ENCODE measurements at places on chromosomes 12 and 14. TPM values are rescaled to one million over a fixed set of nuclear protein-coding genes. Genes with fewer than 3 reads are reported as not detected.
A peak's percentile ranks its signal among the peaks of the same experiment; 100 is the strongest.

SMOC1 gene
- 37.0 TPM for total RNA-seq

DNA sequence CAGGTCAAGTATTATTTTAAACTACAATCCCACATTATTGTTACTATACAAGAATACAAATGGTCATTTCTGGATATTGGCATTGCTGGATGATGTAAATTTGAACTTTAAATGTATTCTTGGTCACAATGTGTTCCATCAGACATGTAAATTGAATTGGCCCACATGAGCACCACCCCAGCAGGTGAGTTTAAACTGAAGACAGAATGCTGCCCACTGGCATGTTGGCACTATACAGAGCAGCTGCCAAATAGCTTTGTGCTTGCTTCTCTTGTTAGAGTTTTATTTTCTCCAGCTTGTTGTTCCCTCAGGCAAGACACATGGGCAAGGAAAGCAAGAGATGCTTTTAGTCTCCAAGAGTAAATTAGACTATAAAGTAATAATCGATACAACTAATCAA lies 98.6 kb downstream of the C12orf50 start:
- no peak for DNase-seq

DNA sequence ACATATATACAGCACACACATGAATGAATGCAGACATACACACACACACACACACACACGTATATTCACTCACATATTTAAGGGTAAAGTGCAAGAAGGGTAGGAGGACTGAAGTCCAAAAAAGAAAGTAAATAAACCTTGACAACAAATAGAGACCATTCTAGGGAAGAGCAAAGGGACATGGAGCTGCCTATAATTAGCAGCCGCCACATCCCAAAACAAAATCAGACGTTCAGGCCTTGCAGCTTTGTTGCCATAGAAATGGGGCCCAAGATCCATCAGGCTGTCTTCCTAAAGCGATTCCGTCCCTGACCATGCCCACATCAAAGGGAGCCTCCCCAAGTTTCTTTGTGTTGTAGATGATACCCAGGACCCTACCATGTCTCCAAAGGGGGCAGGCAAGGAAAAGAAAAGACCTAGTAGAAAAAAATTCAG lies 703.5 kb upstream of the TBX3 start:
- no peak for DNase-seq

DNA sequence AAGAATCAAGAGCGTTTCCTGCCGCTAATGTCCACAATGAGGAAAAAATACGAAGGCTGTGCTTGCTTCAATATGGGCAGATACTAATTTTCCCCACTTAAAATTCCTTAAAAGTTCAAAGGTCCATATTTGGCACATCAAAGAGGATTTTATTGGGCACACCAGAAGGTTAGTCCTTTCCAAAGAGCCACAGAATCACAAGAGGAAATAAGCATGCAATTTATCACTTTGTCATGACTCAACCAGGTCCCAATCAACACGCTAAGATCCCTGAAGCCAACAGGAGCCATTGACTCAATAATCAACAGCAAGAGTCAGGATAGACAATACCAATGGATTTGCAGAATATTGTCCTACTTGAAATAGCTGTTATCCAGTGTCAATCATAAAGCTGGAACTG lies 80.6 kb downstream of the MAP1LC3B2 start:
- DNase-seq, result no peak

DNA sequence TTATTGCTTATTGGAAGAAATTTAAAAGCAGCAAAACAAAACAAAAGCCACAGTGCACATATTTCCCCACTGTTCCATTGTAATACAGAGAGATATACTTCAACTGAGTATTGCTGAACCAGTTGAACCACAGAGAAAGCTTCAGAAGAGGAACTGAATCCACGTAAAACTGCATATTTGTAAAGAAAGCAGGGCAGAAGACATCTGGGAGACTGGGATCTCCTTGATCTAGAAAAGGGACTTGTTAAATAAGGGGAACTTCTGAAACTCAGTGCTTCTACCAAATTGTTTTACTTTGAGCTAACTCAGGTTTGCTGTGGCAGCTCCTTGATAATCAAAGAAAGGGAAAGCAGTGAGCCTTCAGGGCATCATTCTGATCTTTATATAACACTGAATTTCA lies 411.1 kb upstream of the MDGA2 start:
- DNase-seq, result no peak

DNA sequence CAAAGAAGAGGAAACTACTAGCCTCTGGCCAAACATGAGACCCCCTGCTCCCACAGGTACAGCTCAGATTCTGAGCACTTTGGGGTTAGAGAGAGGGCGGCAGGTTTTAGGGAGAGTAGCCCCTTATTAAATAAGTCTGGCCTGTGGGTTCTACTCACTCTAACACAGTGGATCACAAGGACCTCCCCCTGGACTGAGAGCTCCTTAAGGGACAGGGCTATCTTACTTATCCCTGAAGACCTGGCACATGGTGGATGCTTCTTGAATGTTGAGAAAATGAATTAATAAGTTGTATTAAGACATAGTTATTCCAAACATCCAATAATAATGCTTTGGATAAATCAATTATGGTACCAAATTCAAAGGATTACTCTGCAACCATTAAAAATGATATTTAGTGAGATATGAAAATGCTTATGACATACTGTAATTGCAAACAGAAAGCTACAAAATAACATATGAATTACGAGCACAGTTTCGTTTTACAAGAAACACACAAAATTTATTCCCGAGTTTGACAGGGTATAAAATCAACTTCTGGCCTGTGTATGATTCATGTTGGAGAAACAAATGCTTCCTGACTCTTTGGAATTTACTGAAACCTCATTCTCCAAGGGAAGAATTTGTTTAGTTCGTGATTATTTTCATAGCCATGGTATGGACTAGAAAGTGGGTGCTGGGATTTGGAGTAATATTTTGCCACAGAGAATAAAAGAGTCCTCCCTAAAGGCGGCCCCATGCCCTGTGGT lies 59.3 kb upstream of the BDKRB2 start:
- DNase-seq, result no peak

DNA sequence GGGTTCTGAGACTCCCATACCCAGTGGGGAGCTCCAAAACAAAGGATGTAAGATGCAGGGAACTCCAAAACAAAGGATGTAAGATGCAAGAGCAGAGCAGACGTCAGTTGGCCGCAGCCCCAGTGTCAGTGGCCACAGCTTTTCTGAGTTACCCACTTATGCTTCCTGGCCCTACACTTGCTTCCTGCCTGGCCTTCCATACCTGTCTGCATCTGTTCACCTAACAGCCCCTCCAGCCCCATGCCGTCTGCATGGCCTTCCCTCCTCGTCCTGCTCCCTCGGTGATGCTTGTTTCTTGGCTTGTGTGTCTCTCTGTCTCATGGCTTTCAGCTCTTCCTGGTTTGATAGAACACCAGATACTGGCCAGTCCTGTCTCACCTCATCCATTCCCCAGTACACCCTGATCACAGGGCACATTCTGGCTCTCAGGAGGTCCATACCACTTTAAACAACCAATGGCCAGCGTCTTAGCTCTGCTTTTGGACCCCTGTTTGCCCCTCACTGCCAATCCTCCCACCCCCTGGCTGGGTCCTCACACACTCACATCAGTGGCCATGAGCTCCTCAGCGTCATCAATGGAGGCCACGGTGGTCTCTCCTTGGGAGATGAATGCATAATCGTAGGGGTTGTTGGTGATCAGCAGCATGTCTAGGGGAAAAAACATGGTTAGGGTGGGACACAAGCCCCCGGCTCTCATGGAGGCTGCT lies 5.3 kb downstream of the MYH7 start:
- DNase-seq, result no peak

GRCh38 chr14:76484355-76484754 lies 108.4 kb downstream of the ESRRB start:
- DNase-seq, result no peak

- no peak for DNase-seq
Measured at GRCh38 chr12:97466000-97466399, 3.4 kb downstream of the RMST start.

DNA sequence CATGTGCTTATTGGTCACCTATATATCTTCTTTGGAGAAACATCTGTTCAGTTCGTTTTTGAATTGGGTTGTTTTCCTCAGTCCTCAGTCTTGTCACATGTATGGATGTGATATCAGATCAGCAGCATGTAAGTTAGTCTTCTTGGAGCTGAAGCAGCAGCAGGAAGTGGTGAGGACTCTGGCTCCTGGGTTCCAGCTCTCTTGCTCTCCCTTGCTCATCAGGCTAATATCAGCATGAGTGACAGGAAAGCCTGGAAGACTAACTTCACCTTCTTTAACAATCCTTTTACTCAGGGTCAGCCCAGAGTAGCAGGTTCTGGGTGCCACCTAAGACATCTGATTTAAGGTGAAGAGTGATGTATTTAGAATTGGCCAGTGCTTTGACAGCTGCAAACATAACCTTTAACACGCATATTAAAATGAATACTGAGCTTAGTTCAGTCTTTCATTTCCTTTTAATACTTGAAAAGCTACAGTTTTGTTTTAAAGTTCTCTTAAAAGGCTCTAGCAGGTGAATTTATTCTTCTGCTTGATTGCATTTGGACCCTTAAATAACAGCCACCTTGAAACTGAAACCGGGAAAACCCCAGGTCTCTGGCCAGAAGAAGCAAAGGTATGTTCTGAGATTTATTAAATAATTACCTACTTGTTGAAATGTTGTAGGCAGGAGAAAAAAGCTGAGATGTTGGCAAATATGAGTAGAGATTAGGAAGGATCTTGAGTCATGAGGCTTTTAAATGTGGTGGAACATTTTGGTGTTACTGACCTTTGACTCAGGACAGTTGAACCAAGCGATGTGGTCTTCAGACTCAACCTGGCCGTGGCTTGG lies 54.3 kb downstream of the DRAM1 start:
- DNase-seq, result no peak

- no peak for DNase-seq
Measured at GRCh38 chr12:45718306-45718705, 11.2 kb upstream of the ARID2 start.

GRCh38 chr12:89789862-89790261 lies 81.2 kb upstream of the ATP2B1 start:
- no peak for DNase-seq

DNA sequence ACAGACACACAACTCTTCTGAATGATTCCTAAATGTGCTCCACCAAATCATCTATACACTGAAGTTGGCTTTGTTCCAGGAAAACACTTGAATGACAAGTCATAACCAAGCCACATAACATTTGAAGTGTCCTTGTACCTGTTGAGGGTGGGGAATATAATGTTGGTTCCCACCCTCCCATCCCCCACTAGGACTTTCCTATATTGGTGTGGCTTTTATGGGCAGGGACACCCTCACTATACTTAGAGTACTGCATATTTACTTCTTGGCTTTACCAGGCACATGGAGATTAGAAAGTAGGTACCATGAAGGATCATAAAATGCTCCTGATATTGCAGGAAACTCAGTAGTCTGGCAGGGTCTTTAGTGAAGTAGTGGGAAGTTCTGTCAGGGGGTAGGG lies 9.7 kb upstream of the BHLHE41 start:
- no peak for DNase-seq

GRCh38 chr12:95859947-95860850 lies 1.4 kb downstream of the SNRPF start:
- DNase-seq, result no peak

GRCh38 chr12:106704081-106704480 lies 70.4 kb upstream of the RIC8B start:
- no peak for DNase-seq

- peak; percentile 64 for DNase-seq
Measured at GRCh38 chr12:130775953-130776856, 60.1 kb upstream of the RIMBP2 start.
